ENCODE measurements at places on chromosomes 16 and 17.

GRCh38 chr17:31573047-31573446 is 181.6 kb downstream of the RAB11FIP4 start:
- DNase-seq: no peak

DNA sequence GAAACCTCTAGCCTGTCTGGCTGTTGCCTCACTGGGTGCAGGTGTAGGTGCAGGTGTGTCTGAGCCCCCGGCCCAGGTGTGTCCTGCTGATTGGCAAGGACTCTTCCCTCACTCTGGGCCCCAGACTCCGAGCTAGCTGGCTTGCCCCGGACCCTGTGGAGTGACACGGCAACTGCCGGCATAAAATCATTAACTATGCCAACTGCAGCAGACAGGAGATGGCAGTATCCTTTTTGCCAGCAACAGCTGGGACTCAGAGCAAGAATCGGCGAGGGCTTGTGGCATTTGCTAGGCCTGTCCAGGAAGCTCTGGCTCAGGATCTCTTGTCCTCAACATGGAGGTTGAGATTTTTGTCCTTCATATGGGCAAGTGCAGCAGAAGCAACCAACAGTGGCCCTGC is 20.8 kb downstream of the CIAPIN1 start:
- no peak for DNase-seq

DNA sequence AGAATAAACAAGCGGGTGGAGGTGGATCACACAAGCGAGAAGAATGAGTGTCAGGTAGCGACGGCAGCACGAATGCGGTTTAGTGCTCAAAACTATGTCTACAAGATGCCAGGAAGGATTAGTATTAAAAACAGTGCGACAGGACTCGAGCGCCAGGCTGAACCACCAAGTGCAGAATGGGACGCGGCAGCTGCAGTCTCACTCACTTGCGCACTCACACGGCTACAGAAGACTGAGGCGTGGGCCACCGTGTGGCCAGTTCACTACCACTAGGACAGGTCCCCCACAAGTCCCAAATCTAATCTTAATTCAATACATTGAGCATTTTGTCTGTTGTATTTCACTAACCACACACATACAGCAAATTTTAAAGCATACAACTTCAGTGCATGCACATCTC is 35.7 kb upstream of the TRAP1 start:
- DNase-seq: no peak

DNA sequence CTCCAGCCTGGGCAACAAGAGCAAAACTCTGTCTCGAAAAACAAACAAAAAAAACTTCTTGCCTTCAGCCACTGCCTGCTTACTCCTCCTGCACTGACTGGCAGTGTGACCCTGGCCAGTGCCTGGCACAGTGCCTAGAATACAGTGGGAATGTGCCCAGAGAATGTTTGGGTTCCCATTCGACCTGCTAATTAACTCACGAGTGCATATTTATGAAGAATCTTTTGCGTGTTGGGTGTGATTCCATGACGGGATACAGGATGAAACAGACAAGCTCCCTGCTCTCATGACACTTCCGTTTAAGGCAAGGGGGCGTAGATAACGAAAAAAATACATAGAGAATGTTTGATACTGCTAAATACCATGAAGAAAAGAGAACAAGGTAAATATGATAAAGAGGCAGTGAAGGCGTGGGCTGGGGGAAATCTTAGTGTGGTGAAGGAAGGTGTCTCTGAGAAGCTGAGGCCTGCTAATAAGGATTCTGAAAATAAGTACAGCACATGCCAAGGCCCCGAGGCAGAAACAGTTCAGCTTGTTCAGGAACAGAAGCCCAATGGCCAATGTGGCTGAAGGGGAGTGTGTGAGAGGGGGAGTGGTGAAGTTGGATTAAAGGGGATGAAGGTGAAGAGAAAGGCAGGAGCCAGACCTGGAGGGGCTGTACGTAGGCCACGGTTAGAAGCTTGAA is 4.3 kb downstream of the ABI3 start:
- DNase-seq: no peak

DNA sequence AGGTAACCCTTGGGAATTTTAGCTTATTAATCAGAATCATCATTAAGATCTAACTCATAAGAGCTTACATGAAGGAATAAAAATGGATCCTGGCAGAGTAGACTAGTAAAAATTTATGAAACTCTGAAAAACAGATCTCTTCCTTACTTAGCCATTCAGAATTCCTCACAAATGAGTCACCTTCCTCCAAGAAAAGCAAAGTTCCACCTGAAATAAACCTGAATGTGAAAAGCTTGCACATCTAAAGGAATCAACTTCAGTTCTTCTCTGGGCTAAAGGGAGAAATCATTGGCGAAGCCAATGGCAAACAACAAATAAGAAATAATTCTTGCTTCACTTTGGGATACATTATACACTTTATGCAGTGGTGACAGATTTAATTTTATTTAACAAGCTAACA is 22.7 kb downstream of the MYO1D start:
- no peak for DNase-seq

DNA sequence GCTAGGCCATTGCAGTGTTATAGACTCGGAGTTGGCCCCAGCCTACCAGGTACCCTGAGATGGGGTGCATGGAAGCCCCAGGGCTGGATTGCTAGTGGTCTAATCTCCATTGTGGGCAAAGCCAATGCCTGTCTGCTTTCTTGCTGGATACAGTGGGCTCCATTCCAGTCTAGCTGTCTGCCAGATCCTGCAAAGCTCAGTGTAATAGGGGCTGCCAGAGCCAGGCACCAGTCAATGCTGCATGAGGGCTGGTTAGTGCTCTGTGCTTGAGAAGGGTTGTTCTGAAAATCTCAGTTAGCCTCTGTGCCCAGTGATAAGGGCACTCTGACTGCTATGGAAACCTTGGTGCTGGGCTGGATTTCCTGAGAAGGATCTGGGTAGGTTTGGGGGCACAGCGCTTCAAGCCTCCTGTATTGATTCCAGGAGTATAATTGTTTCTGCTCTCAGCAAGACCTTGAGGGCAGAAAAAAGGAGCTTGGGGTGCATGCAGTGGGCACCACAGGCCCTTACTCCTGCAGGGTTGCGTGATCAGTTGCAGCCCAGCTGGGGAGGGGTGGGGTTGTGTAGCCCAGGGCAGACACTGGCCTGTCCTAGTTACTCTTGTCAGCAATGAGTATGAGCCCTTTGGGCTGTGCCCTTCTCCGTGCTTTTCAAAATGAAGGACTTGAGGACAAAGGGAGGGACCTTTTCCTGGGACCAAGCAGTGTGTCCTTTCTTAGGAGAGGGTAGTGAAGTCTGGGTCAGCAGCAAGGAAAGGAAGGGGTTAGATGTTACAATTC is 19.0 kb downstream of the SMPD3 start:
- DNase-seq: no peak

DNA sequence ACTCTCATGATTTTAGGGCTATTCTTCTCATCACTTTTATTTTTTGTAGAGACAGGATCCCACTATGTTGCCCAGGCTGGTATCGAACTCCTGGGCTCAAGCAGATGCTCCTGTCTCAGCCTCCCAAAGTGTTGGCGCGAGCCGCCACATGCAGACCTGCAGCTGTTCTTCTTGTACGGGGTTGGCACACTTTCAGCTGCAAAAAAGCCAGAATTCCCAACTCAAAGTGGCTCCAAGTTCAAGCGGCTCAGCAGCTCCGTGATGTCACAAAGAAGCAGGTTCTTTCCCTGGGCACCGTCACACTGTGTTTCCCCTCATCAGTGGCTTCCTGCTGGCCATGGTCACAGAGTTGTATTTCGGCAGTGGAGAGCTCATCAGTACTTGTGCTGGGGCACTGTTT is 6.7 kb upstream of the SBK1 start:
- no peak for DNase-seq

DNA sequence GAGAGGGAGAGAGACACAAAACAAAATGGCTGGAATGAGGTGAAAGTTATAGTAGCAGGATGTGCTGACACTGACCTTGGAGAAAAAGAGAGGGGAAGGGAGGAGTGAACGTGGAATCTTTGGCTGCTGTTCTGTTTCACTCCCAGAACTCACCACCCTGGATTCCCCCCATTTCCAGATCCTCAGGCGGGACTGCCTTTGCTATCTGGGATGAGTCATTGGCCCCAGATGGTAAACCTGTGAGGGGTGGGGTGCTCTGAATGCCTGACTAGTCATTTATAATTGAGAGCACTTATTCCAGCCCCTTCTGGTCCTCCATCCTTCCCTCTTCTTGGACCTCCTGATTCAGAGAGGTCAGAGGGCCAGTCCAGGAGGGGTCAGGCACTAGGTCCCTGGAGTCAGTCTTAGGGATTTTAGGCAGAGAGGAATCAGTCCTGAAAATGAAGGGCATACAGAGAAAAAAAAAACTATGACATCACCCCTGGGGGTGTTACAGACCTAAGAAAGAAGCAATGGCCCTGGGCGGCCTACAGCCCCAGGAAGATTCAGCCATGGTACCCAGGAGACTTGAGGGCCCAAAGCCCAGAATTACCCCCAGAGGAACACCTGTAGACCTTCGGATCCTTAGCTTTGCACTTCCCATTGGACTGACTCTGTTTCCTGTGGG is 2.2 kb upstream of the ZG16 start:
- DNase-seq: no peak

- DNase-seq: no peak
Measured at GRCh38 chr17:80468242-80468641, 8.2 kb downstream of the NPTX1 start.

- DNase-seq: no peak
Measured at GRCh38 chr17:39653316-39653661, 11.9 kb upstream of the TCAP start.

GRCh38 chr17:34370376-34370996 is 7.5 kb upstream of the CCL1 start:
- DNase-seq: no peak

- no peak for DNase-seq
Measured at GRCh38 chr16:78552716-78553115, 453.3 kb downstream of the WWOX start.

DNA sequence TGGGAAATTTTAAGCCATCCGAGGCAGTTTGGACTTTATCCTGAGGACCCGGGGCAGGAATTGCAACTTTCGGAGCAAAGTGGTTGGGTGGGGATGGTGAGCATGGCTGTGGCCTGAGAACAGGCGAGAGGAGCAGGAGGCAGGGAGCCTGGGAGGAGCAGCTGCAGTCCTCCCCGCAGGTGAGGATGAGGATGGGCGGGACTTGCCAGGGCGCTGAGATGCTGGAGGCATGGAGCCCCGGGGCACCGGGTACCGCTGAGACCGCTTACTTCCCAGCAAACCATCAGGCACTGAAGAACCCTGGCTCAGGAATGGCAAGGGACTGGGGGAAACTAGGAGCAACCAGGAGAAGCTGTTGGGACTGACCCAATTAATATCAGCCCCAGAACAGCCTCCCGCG is 210.8 kb downstream of the GSG1L start:
- DNase-seq: no peak

GRCh38 chr16:58425756-58426494 is 33.7 kb downstream of the GINS3 start:
- peak; percentile 34 for DNase-seq

- no peak for DNase-seq
Measured at GRCh38 chr17:50319306-50320004, 26.5 kb upstream of the XYLT2 start.

DNA sequence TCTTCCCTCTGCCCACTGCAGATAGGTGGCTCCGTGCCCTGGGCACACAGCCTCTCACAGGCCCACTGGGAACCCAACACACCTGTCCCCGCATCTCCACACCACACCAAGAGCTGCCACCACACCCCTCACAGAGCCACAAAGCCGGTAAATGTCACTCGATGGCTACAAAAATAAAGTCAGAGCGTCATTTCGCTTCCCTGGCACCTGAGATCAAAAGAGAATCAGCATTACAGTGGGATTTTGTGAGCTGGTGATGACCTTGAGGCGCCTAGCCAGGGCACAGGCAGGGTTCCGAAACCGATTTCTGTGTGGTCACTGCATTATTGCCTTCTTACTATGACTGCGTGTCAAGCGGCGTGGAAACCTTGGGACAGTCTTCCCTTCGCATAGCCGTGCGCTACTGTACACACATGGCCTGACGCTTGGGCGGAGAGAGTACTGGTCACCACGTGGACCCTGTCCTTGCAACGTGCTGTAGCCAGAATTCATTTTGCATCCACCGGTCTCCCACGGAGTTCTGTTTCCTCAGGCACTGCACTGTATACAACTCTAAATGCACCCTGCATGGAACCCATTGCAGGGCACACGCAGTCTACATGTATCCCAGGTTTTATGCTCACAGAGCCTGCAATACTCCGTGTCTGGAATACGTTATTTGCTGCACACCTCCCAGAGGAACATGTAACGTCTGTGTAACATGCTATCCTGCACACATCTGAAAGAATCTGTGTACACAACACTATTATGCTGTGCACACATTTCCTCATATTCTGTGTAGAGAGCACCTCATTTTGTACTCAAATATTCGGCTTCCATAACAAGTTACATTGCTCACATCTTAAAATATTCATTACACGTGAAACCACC is 5.8 kb upstream of the FOXF1 start:
- DNase-seq: no peak

DNA sequence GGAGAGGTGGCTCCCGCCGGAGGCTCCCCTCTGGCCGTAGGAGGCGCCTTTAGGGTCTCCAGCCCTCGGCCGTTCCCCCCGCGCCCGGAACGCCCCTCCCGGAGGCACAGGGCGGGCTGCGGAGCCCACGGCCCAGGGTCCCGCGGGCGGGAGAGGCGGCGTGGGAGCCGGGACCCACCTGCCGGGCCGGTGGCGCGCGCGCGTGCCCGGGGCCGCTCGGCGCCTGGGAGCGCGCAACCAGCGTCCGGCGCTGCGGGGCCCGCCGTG is at the start of gene MIF4GD:
Gene MIF4GD, minus strand, starts transcription at position 266 of the 267 bp plus-strand sequence. CDS start 1,036 bp downstream, outside the sequence.
- DNase-seq: no peak

GRCh38 chr17:17563530-17563929 is 28.0 kb downstream of the PEMT start:
- DNase-seq: no peak

DNA sequence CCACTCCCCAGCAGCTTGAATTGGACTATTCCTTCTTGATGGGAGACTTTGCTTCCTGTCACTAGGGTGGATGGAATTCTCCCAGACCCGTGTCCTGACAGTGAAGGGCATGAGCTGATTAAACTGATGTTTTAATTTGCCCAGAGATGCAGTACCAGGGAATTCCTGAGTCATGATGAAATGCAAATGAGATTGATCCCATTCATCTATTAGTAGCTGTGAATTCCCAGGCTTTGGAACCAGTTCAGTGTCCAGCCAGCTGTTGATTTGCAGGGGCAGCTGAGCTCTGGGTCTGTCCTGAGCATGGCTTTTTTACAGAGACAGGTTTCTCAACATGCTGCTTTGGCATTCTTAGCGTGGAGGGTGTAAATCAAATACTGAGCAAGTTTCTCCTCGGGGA is 157.9 kb downstream of the PITPNC1 start:
- DNase-seq: no peak

- DNase-seq: no peak
Measured at GRCh38 chr16:74767749-74768148, 6.9 kb downstream of the FA2H start.

GRCh38 chr17:38327936-38328335 is 15.8 kb downstream of the GPR179 start:
- DNase-seq: no peak

GRCh38 chr17:76189247-76189646 is 48.2 kb upstream of the FOXJ1 start:
- DNase-seq: no peak

All from CD4-positive, alpha-beta T cell treated with Interferon alpha-2 for 1 hour (primary cell).